SJSA1 (cell line): ENCODE measurements at places on chromosomes 3 and 15. TPM values are rescaled to one million over a fixed set of nuclear protein-coding genes. Genes with fewer than 3 reads are reported as not detected.

GRCh38 chr3:133941415-133941821 lies 45.7 kb upstream of the RAB6B start:
- H3K4me1 ChIP-seq: peaks cover 47% of the 10 kb centered on the region
- no peaks in the 10 kb centered on the region for H3K36me3 ChIP-seq
- no peak overlapping the region for H3K4me3 ChIP-seq
- H3K27me3 ChIP-seq: no peaks in the 10 kb centered on the region

GRCh38 chr3:55534876-55535275 lies 47.8 kb upstream of the WNT5A start:
- no peak overlapping the region for H3K4me3 ChIP-seq
- no peaks in the 10 kb centered on the region for H3K27me3 ChIP-seq

- H3K27ac ChIP-seq: no peak overlapping the region
- no peaks in the 10 kb centered on the region for H3K27me3 ChIP-seq
- no peak for DNase-seq
- H3K4me1 ChIP-seq: no peaks in the 10 kb centered on the region; the same call in 1 of the 2 replicates
- no peaks in the 10 kb centered on the region for H3K36me3 ChIP-seq
Observed at GRCh38 chr3:107973152-107973551, 117.7 kb downstream of the CD47 start.

DNA sequence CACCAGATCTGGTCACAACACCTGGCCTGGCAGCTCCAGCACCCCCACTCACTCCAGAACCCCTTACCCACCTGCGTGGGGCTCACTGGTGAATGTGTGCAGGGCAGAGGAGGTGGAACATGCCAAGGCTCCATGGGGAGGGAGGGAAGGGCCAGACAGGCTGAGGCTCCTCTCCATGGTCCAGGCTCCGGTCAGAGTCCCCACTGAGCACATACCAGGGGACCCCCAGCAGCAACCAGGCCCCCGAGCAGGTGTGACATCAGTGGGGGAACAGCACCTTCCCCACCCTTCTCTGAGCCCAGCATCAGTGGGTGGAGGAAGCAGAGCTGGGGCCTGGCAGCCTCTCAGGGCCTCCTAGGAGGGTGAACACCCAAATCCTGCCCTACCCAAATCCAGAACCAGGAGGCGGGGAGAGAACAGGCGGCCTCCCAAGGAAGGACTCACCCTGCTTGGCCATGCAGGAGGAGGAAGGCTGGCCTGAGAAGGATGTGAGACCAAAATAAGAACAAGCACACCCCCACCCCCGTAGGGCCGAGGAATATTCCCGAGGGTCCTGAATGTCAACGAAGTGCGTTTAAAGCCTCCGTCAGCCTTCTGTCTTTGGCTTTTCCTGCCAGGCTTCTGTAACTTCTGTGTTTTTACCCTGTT lies 1.1 kb upstream of the GP9 start:
- no peak for DNase-seq
- no peaks in the 10 kb centered on the region for H3K36me3 ChIP-seq
- H3K4me1 ChIP-seq: no peaks in the 10 kb centered on the region
- no peak overlapping the region for H3K4me3 ChIP-seq

GRCh38 chr3:138842483-138843188 lies 7.9 kb upstream of the PIK3CB start:
- no peak overlapping the region for H3K27ac ChIP-seq
- no peak for DNase-seq
- no peaks in the 10 kb centered on the region for H3K4me1 ChIP-seq
- no peaks in the 10 kb centered on the region for H3K36me3 ChIP-seq

- no peak overlapping the region for H3K4me3 ChIP-seq
- no peak overlapping the region for H3K27ac ChIP-seq
- H3K36me3 ChIP-seq: peaks cover 3% of the 10 kb centered on the region; the same call in 1 of the 2 replicates
- DNase-seq: no peak
Observed at GRCh38 chr3:125059488-125060245, 3.9 kb upstream of the HEG1 start.

- no peak for DNase-seq
- H3K4me1 ChIP-seq: no peaks in the 10 kb centered on the region
- no peaks in the 10 kb centered on the region for H3K36me3 ChIP-seq
Observed at GRCh38 chr3:69378112-69378802, 7.6 kb downstream of the FRMD4B start.

DNA sequence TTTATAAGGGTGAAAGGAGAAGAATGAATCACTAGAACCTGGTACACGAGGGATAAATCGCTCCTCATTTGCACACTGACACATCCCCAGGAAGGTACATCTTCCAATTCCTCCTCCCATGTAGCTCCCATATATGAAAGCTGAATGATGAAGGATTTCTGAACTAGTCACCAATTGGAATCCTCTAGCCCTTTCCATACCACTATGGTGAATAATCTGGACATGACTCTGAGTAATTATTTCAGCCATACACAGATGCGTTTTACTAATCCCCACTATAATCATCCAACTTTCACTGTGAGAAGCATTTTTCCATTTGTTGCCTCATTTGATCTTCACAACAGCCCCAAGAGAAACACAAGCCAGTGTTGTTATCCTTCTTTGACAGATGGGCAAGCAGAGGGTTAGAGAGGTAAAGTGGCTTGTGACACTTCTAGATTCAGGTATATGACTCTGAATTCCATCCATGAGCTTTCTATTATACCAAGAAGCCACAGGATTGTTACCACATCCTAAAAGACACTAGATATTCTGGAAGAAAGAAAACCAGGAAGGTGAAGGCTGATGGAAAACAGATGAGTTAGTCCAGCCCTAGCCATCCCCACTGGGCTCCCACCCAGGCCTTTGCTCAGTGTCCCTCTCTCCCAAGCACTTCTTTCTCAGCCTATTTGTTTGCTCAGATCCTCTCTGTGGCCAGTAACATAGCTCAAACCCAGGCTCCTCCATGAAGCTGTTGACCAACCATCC lies 22.2 kb upstream of the BCL6 start:
- no peaks in the 10 kb centered on the region; the same call in 1 of the 2 replicates for H3K4me1 ChIP-seq
- H3K27me3 ChIP-seq: no peaks in the 10 kb centered on the region
- H3K27ac ChIP-seq: no peak overlapping the region
- no peak overlapping the region for H3K4me3 ChIP-seq
- no peaks in the 10 kb centered on the region for H3K36me3 ChIP-seq

DNA sequence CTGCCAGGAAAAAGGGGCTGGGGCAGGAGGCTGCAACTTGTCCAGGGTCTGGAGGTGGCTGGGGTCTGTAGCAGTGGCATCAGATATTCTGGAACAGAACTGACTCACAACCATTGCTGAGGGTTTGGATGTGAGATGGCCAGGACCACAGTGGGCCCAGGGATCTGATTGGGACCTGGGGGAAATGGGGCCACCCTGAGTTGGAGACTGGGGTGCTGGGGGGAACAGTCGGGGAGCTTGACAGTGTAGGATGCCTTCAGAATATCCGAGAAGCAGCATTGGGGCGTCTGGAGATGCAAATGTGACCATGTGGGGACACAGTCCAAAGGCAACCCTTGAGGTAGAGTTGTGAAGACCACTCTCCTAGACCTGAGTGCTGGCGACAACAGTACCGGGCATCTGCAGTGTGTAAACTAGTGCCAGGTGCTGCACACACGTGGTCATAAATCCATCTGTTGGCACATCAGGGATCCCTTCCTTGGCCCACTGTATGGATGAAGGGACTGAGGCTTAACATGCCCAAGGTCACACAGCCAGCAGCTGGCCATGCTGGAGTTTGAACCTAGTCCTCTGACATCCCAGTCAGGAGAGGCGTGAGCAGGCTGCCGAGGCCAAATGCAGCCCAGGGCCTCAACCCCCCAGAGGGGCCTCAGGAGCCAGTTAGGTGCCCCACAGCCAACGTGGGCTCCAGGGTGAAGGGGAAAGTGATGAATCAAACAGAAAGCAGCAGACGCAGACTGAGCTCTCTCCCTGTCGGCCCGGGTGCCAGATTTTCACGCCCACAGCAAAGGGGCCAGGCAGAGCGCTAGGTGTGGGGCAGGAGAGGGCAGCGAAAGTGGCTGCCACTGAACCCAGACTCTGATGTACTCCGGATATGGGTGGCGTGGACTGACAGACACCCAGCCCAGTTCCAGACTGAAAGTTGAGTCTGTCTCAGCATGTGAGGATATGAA lies 18.8 kb downstream of the HEMK1 start:
- H3K4me1 ChIP-seq: no peaks in the 10 kb centered on the region
- no peak for DNase-seq
- no peaks in the 10 kb centered on the region for H3K27me3 ChIP-seq

- no peaks in the 10 kb centered on the region for H3K36me3 ChIP-seq
- H3K4me1 ChIP-seq: peaks cover 53% of the 10 kb centered on the region
- no peaks in the 10 kb centered on the region for H3K27me3 ChIP-seq
- no peak overlapping the region for H3K27ac ChIP-seq
Observed at GRCh38 chr3:23663246-23663645, 142.5 kb upstream of the UBE2E1 start.

DNA sequence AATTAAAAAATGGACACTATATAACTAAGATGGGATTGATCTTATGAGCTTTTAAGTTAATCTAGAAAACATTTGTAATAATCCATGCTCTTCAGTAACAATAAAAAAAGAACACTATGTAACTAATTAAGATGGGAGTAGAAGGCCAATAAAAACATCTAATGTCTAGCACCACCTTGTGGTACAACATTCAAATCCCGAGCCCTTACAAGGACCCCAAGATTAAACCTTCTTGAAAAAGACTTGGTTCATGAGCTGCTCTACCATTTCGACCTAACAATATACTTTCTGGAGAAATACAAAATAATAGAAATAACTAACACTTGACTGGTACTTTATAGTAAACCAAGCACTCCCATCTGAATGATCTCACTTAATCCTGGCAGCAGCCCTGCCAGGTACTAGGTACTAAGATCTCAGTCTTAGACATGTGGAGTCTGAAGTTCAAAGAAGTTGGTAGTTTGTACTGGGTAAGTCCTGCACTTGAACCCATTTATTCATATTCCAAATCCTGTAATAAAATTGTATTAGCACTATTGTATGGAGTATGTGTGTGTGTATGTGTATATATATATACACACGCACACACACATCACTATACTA lies 21.8 kb downstream of the METTL6 start:
- H3K27me3 ChIP-seq: no peaks in the 10 kb centered on the region
- no peak overlapping the region for H3K27ac ChIP-seq
- H3K4me3 ChIP-seq: no peak overlapping the region
- H3K4me1 ChIP-seq: no peaks in the 10 kb centered on the region
- DNase-seq: peak; percentile 35
- H3K36me3 ChIP-seq: peaks cover 3% of the 10 kb centered on the region; the same call in 1 of the 2 replicates

- peaks cover 32% of the 10 kb centered on the region for H3K36me3 ChIP-seq
- DNase-seq: no peak
- H3K4me1 ChIP-seq: peaks cover 25% of the 10 kb centered on the region
Observed at GRCh38 chr3:14175383-14176037, 2.9 kb downstream of the XPC start.

GRCh38 chr3:138213398-138214085 lies 26.4 kb downstream of the ARMC8 start:
- H3K4me1 ChIP-seq: peaks cover 30% of the 10 kb centered on the region
- no peak overlapping the region for H3K27ac ChIP-seq
- no peaks in the 10 kb centered on the region for H3K36me3 ChIP-seq
- H3K27me3 ChIP-seq: no peaks in the 10 kb centered on the region
- no peak for DNase-seq
- no peak overlapping the region for H3K4me3 ChIP-seq

DNA sequence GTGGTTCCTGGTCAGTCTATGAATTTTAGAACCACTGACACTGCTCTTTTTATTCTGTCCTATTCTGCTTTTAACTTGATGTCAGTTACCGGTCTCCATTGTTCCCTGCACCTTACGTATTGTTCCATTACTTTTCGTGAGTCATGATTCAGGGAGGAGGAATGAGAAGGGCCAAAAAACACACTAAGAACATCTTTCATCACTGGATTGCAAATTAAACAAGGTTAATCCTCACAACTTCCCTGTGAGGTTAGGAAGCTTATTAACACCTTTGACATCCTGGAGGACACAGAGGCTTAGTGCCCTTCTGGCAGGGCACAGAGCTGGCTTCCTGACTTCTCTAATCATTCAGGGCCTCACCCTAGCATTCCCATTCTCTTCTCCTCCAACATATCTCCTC lies 227.6 kb upstream of the SATB1 start:
- H3K4me3 ChIP-seq: no peak overlapping the region
- no peaks in the 10 kb centered on the region for H3K27me3 ChIP-seq
- H3K36me3 ChIP-seq: no peaks in the 10 kb centered on the region

- peak overlapping the region; percentile 96 for H3K27ac ChIP-seq
- no peak overlapping the region for H3K4me3 ChIP-seq
- no peaks in the 10 kb centered on the region for H3K36me3 ChIP-seq
- DNase-seq: peak; percentile 68
Observed at GRCh38 chr3:135895106-135895733, 70.3 kb upstream of the PPP2R3A start.

- H3K4me3 ChIP-seq: no peak overlapping the region
- no peaks in the 10 kb centered on the region for H3K4me1 ChIP-seq
- DNase-seq: no peak
- no peak overlapping the region for H3K27ac ChIP-seq
- no peaks in the 10 kb centered on the region for H3K36me3 ChIP-seq
Observed at GRCh38 chr3:110272525-110272924, 799.1 kb upstream of the NECTIN3 start.

DNA sequence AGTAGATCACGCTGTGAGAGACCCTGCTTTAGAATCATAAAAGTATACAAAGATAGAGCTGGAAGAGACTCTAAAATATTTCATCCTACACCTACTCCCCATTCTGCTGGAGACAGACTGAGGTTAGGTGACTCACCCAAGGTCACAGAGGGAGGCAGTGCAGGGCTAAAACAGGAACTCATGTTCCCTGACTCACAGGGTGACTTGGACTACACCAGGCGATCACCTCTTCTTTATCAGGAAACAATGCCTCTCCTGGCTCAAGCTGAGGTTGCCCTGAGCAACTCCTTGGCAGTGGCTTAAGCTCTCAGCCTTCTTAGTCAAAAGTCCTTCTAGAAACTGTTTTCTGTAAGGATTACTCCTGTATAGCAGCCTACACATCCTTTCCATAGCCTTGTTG lies 26.4 kb upstream of the TNFAIP8L3 start:
- H3K4me3 ChIP-seq: no peak overlapping the region
- H3K36me3 ChIP-seq: no peaks in the 10 kb centered on the region
- peak; percentile 55 for DNase-seq
- H3K4me1 ChIP-seq: peaks cover 9% of the 10 kb centered on the region; the same call in 1 of the 2 replicates
- no peaks in the 10 kb centered on the region for H3K27me3 ChIP-seq
- no peak overlapping the region for H3K27ac ChIP-seq

DNA sequence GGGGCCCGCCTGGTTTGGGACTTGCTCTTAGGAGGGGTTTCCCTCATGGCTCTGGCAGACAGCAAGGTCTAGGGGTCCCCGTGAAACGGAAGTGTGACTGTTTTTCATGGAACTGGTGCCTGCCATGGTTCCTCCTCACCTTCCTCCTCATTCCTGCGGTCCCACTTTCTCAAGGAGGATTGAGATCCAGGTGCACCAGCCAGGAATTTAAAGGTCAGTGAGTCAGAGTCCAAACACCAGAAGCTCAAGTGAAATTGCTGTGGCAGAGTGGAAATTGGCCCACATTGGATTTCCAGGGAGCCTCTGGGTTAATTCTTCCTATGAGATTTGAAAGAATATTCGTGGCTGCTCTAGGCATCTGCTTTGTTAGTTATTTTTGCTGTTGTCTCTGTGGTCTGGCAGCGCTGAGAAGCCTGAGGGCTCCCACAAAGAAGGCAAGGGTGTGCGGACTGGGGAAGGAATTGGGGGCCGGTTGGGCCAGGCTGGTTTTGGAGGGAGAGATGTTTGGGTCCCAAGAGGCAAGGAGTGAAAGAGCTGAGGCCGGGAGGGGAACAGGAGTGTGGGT lies 60.4 kb upstream of the TNFAIP8L3 start:
- DNase-seq: no peak
- H3K4me1 ChIP-seq: no peaks in the 10 kb centered on the region
- no peaks in the 10 kb centered on the region for H3K27me3 ChIP-seq
- no peak overlapping the region for H3K4me3 ChIP-seq
- no peaks in the 10 kb centered on the region for H3K36me3 ChIP-seq

The GTF2E1 gene
- total RNA-seq: 15.6 and 17.0 TPM in 2 replicates

The ERICH6 gene
- not detected in 2 replicates for total RNA-seq

The RTP1 gene
- total RNA-seq: not detected in 2 replicates

The MESP2 gene
- total RNA-seq: not detected in 2 replicates

The LXN gene
- total RNA-seq: not detected in 2 replicates

The TFG gene
- total RNA-seq: 60.2 and 85.8 TPM in 2 replicates

The MUSTN1 gene
- total RNA-seq: not detected in 2 replicates
